Activated CD4-positive, alpha-beta T cell treated with anti-CD3 and anti-CD28 coated beads for 36 hours (primary cell): ENCODE measurements at places on chromosomes 2 and 18. TPM values are rescaled to one million over a fixed set of nuclear protein-coding genes. Genes with fewer than 3 reads are reported as not detected.

DNA sequence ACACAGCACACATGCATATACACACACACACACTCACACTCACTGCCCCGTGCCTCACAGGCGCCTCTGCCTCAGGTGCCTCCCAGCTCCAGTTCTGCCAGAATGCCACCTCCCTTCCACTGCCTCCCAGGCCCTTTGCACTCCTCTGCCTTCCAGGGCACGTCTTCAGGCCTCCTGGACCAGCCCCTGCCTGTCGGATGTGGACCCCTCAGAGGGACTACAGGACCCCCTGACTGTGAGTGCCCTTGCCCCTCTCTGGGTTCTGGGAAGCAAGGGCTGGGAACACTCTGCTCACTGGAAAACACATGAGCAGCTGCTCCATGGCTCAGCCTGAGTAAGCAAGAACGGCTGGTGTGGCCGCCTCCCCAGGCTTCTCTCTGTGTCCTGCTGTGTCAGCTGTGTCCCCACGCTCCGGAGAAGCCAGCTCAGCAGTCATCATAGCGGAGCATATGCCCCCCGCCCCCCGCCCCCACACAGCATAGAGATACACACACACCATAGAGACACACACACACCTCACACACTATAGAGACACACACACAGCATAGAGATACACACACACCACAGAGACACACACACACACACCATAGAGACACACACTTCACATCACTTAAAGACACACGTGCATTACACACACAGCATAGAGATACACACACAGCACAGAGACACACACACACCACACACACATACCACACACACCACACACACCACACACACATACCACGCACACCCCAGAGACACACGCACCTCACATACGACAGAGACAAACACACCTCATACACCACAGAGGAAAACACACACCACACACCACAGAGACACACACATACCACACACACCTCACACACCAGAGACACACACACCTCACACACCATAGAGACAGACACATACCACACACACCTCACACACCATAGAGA is 271.3 kb downstream of the CYRIA start:
- no peak for DNase-seq

- DNase-seq: no peak
These were observed 1306.8 kb upstream of the NXPH2 start for GRCh38 chr2:140086964-140087363.

GRCh38 chr2:43305517-43305916 is 79.1 kb upstream of the ZFP36L2 start:
- DNase-seq: no peak

DNA sequence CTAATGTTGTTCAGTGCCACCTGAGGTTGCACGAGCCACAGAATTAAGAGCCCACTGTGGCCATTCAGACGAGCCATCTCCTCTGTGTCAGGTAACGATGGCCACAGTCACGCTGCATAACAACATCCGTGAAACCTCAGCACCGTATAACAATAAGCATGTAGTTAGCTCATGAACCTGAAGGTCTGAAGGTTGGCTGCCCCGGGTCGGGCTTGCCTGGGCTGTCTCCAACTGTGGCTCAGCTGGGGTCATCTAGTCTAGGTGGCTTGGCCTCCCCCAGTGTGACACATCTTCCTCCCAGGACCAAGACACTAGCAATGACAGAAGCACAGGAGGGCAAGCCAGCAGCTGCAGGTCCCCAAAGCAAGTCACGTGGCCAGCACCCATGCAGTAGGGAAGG is 258.0 kb downstream of the GLI2 start:
- no peak for DNase-seq

DNA sequence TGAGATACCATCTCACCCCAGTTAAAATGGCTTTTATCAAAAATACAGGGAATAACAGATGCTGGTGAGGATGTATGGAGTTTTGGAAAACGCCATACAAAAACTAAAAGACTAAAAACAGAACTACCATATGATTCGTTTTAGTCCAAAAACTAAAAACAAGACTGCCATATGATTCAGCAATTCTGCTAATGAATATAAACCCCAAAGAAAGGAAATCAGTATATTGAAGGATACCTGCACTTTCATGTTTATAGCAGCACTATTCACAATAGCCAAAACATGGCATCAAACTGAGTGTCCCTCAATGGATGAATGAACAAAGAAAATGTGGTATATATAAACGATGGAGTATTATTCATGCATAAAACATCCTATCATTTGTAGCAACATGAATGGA is 224.4 kb upstream of the MC4R start:
- DNase-seq: no peak

GRCh38 chr18:39564716-39565115 is 1999.1 kb upstream of the CELF4 start:
- DNase-seq: no peak

- DNase-seq: no peak
These were observed 2.0 kb upstream of the CAPN14 start for GRCh38 chr2:31219131-31219969.

GRCh38 chr2:104476563-104476988 is 377.3 kb upstream of the POU3F3 start:
- no peak for DNase-seq

DNA sequence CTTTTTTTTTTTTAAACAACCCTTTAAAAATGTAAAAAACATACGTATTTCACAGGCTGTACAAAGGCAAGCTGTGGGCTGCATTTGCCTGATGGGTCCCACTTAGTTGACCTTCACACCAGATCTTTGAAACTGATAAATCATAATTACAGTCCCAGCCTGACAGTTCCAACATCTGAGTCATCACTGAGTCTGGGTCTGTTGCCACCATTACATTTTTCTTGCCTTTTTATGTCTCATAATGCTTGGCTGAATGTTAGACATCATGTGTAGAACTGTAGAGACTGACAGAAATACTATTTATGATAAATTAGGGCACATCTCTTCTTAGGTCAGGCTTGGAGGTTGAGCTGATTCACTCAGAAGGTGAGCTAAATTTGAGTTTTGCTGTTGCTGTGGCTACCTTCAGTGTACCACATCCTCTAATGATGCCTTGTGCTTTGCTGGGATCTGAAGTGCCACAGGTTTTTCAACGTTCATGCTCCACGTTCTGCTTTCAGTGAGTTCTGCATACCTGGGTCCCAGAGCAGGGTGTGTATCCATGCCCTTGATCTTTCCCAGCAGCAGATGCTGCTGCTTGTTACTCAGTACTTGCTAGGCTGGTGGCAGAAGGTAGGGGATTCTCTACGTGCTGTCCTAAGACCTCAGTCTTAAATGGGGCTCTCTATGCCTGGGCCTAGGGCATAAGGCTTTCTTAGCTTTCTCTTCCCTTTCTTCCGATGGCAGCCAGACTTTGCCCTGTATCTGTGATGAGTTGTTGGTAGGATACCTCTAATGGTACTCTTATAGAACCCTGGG is 160.6 kb upstream of the SMAD7 start:
- no peak for DNase-seq

DNA sequence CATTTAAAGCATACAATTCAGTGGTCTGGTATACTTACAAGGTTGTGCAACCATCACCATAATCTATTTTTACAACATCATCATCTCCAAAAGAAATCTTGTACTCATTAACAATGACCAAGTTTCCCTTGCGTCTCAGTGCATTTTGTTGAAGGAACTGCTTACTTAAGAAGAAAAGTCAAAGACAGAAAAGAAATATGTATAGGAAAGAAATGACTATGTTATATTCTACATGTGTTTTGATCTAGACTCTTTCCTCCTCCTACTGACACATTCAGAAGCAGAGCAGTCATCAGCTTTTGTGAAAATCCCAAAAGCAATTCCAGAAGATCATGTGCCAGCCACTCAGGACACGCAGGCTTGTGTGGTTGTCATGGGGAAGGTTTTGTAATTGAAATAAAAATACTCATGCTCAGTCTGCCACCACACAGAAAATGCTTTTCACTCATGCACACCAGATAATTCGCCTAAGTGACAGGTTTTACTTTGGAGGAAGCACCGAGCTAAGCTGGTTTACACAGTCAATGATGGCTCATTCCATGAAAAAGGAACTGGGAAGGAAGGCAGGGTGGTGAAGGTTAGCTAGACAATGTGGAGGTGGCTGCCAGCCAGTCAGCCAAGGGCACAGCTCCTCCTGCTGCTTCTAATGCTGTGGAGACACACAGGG is 158.5 kb upstream of the REV1 start:
- DNase-seq: no peak

DNA sequence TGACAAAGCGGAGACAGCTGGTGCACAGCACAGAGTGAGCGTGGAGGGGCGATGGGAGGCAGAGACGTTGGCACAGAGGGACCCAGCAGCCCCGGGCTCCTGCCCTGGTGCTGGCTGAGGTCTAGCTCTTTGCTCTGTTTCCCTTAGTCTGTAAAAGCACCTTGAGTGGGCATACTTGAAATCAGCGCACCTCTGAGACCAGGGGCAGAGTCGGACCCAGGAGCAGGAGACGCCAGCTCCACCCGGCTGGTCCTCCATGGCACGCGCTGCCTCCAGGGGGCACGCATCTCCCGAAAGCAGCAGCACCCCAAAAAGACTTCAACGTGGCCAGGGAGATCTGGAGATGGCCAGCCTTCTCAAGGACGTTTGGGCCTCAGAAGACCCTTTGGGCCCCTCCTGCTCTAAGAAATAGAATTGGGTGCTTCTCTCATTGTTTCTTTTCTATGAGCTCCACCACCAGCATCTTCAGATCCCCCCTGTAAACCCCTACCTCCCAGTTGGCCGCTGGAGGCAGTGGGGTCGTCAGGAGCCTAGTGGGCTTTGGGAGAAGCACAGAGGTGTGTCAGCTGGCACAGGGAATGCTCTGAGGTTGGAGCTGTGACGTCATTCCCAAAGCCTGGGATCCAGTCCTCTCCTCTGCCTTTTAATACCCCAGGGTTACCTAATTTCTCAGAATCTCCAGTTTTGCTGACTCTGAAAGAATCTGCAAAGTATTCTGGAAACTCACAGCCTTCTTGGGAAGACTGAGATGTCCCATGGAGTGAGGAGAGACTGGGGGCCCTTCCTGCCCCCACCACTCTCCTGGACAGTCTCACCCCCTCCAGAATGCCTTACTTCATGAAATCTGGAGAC is 58.9 kb downstream of the CIB4 start:
- no peak for DNase-seq

GRCh38 chr2:105114551-105114950 is 76.7 kb downstream of the MRPS9 start:
- no peak for DNase-seq

DNA sequence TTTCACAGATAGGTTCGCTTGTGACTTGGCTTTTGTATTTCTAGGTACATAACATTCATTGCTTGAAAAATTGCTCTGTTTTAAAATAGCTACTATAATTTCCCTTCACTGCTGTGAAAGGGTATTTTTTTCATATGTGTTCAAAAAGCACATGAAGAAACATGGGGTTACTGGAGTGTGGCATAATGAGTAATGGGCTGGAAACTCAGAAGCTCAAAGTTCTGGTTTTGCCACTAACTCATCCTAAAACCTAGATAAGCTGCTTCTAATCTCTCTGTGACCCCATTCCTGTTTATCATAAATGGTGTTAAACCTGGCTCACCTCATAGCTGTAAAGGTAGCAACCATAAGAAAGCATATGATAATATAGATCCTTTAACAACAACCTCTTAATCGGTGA is 319.3 kb downstream of the PTPRM start:
- no peak for DNase-seq

DNA sequence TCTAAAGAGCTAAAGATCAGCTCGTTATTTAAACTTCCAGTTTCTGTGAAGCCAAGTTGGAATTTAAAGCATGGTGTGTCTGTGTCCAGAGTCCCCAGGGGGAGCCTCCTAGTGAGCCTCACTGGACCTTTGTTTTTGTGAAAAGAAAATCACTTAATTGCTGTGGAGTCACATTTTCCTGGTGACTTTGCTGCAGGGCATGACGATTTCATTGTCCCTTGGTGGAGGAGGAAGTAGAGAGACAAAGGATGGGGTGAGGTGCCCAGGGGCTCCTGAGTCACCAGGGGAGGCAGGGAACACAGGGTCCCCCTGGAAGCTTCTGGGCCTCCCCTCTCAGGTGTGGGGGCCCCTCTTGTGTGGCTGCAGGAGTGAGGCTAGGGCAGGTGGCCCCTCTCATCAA is 19.7 kb downstream of the ATP6V1C2 start:
- no peak for DNase-seq

DNA sequence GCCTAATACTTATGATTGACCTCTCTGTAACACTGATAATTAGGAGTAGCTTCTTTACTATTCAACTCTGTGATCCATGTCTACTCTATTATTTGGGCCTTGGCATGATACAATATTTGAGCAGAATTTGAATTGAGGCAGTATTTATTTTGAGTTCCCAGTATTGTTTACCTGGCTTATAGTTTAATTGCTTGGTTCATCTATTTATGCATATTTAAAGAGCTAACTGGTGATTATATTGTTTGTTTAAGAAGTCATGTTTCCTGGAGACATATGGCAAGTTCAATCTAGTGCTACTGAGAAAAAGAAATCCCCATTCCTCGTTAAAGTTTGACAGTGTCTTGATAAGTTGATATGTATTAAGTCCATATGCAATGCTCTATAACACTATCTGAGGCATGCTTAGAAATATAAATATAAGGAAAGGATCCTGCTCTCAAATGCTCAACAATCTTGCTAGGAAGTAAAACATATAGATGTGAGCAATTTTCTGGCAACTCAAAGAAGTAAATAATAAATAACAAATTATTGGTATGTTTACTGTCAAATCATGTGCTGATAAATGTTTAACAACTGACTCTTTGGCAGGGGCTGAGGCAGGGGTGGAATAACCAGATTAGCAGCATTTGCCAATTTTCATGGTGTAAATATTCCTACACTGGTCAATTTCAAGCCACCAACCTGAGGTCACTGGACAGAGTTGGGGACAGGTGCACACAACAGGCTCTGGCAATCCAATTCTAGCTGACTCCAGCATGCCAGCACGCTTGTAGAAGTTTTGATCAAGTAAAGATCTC is 430.2 kb upstream of the PIK3C3 start:
- no peak for DNase-seq

Gene MERTK
- total RNA-seq: 1.4 TPM

Gene RNF152
- 0.05 TPM for total RNA-seq

Gene PASK
- total RNA-seq: 88.1 TPM

Gene DPP10
- total RNA-seq: not detected

Gene SLC16A14
- 2.2 TPM for total RNA-seq
